ENCODE measurements at places on chromosomes 6 and 20.

GRCh38 chr6:140436023-140436811 lies 1061.8 kb upstream of the CITED2 start:
- DNase-seq, result no peak

DNA sequence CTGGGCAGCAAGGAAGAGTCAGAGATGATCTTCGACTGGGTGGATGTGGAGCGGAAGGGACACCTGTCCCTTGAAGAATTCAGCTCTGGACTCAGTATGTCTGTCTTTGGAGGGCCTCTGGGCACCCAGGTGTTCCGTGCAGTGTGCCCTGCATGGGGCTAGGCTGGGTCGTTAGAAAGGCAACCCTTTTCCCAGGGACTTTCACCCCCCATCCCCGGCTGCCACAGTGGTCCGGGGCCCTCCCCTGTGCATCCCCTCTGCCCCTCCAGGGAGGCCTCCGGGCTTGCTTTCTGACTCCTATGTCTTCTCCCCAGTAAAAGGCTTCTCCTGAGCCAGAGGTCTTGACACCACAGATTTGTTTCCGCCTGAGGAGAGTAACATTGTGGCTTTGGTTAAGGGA lies 16.2 kb downstream of the RAB44 start:
- no peak for DNase-seq

DNA sequence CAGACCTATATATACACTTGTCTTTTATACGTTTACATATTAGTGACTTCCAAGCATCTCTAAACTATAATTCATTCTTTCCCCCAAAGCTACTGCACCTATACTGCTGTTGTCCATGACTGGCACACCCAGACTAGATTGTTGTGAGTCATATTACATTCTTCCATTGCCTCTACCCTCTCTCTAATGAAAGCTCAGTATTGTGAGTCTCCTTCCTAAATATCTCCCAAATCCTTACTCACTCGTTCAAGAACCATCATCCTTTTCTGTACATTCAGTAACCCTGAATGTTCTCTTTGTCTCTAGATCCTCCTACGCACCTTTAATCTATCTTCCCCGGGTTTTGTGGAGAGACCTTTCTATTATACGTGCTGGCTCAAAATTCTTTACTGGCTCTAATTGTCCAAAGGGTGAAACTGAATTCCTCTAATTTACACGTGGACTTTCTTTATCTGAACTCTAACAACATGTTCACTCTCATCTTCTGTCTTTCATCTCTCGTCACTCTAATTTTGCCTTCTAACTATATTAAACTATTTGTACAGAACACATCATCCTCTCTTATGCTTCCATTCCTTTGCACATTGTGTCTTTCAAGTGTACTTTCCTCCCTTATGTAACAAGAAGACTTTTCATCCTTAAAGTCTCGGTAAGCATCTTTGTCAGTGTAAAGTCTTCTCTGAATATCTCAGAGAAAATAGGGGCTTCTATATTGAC lies 109.3 kb downstream of the IBTK start:
- no peak for DNase-seq

DNA sequence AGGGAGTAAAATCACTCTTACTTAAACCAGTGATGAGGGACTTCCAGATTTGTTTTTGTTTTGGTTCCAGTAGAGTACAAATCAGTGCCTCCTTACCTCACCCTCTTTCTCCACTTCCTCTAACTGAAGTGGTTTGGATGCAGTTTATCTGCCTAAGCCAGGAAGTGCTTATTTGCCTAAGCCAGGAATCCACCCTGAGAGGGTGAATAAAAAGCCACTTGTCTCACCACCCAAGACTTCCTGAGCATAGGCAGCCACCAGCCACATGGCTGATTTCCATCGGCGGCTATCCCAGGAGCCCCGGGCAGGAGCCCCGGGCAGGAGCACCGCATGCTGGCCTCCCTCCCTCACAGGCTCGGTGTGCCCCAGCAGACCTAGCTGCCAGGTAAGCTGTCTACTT lies 12.0 kb downstream of the LRP11 start:
- DNase-seq, result no peak

- no peak for DNase-seq
Observed at GRCh38 chr6:5014072-5014561, 10.3 kb upstream of the RPP40 start.

DNA sequence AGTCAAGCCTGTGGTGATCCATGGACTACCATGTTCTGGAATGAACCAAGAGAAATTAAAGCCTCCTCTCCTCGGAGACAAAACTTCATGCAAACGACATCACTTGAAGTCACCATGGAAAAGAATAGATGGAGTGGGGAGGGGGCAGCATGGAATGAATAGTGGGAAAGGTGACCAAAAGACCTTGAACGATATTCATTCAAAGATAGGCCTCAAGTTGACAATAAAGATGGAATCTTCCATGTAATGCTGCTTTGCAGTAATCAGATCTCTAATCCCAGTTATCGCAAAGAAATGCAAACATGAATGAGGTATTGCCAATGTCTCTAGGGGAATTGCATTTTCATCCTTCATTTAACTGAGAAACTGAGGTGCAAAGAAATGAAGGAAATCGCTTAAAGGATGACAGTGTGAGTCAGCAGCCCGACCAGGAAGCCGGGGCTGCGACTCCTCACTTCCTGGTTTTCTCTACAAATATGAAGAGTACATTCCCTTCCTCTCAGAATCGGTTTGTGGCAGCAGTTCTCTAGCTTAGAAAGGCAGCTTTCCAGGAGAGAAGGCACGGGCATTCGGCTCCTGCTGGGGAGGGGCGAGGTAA lies 65.6 kb upstream of the RREB1 start:
- no peak for DNase-seq

DNA sequence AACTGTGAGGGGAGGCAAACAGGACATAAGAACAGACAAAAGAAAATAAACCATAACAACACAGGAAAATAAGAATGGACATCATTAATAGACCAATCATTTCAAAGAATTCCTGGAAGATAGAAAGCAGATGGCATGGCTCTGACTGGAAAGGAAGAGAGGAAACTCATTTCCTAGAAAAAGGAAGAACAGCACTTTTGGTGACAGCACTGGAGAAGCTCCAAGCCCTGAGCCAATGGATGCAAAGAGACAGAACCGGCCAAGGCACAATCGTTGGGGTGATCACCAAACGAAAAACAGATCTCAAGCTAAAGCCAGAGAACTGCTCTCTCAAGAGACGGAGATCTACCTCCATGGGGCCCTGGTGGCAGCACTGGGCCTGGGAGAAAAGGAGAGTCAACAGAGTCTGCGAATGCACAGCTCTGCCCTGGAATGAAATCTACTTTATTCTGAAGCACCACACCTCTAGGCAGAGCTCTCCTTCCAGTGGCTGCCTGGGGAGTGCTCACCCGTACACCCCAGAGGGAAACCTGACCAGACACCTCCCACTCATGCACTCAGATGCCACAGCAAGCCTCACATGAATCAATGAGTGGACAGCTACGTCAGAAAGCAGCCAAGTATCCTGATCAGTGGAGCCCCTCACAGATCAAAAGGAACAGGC lies 24.2 kb downstream of the KIAA0319 start:
- DNase-seq, result no peak

DNA sequence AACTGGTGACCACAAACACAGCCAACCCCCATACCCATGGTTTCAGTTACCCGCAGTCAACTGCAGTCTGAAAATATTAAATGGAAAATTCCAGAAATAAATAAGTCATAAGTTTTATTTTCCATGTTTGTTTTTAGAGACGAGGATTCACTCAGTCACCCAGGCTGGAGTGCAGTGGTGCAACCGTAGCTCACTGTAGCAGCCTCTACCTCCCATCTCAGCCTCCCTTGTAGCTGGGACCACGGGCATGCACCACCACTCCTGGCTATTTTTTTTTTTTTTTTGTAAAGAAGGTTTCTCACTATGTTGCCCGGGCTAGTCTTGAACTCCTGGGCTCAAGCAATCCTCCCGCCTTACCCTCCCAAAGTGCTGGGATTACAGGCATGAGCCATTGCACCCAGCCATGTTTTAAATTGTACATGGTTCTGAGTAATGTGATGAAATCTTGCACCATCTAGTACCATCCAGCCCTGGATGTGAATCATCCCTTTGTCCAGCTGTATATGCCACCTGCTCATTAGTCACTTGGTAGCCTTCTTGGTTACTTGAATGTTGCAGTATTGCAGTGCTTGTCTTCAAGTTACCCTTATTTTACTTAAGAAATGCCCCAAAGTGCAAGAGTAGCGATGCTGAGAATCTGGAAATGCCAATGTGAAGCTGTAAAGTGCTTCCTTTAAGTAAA lies 14.5 kb downstream of the CSNK2A1 start:
- DNase-seq, result no peak

GRCh38 chr6:47792216-47792733 lies 10.4 kb downstream of the OPN5 start:
- DNase-seq, result no peak

- no peak for DNase-seq
Observed at GRCh38 chr6:87040729-87041128, 54.2 kb downstream of the CGA start.

DNA sequence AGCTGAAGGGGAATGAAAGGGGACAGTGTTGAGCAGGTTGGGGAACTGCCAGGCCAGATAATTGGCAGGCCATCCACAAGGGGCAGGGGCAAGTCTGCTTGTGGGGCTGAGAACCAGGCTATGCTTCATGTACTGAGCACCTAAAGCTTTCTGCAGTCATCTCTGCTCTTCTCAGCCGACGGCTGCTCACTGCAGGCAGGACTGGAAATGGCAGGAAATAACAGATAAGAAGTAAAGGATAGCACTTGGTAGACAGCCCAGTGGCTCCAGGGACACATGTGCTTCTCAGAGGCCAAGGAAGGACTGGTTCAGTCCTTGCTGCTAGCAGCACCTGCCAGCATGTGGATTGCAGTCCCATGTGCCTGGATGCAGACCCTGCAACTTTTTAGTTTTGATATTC lies 89.8 kb downstream of the CD164 start:
- DNase-seq, result no peak

DNA sequence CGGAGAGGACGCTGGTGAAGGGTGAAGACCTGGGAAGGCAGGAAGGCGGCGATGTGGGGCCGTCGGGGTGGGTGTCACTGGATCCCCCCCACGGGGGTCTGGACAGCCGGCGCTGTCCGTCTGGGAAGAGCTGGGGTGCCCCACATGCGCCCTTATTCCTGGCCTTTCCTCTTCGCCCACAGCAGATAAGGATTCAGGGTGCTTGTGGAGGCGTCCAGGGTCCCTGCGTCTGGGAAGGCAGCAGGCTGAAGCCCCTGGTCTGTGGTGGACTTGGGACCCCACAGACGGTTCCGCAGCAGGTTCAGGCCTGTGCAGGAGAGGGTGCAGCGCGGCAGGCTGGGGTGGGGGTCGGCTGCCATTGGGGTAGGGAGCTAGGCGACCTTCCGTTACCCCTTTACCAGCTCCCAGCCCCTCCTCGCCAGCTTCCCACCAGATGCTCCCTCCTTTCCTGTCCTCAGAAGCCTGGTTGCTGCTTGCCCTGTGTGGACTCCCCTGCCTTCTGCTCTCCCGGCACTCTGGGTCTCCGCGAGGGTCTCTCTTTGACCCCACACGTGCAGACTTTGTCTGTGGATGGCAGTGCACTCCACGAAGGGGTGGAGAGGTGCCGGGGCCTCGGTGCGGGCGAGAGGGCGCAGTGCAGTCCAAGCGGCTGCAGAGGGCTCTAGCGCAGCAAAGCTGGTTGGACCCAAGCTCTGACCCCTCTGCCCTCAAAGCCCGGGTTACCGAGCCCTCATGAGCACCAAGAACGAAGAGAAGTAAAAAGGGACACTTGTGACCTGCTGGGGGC lies 2.1 kb upstream of the GATA5 start:
- DNase-seq, result no peak

- no peak for DNase-seq
Observed at GRCh38 chr6:43793875-43794242, 23.8 kb downstream of the VEGFA start.

GRCh38 chr20:11159728-11160127 lies 485.9 kb upstream of the JAG1 start:
- no peak for DNase-seq

DNA sequence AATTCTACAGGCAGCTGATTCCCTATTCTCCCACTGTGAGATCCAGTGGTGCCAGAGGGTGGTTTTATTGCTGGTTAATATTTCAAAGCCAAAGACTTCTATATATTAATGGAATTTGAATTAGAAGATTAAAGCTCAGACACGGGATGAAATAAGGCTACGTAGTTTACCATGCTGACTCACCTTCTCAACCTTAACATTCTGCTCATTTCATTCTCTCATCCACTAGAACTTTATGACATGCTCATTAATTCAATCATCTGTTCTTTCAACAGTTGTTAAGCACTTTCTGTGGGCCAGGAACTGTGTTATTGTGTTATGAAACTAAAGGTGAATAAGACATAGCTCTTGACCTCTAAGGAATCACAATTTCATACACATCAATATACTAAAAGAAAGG lies 456.9 kb upstream of the MAP3K7 start:
- DNase-seq, result no peak

- DNase-seq, result no peak
Observed at GRCh38 chr6:43766500-43766853, 3.5 kb upstream of the VEGFA start.

- no peak for DNase-seq
Observed at GRCh38 chr20:38812709-38813573, 7.4 kb downstream of the PPP1R16B start.

DNA sequence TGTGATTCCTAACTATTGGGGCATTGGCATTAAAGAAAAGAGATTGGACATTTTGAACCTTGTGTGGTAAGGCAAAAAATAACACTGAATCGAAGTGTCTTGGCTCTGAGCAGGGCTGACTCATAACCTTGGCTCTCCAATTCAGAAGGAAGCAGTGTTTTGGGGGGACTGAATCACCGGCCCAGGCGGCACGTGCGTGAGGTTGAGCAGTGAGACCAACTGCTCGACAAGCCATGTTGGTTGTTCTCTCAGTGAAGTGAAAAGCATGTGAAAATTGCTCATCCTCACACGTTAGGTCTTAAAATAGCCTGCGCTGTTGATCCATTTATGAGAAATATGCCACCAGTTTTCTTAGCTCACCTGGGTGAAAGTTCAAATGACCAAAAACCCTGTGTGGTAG lies 137.8 kb upstream of the SPACA1 start:
- DNase-seq, result no peak

DNA sequence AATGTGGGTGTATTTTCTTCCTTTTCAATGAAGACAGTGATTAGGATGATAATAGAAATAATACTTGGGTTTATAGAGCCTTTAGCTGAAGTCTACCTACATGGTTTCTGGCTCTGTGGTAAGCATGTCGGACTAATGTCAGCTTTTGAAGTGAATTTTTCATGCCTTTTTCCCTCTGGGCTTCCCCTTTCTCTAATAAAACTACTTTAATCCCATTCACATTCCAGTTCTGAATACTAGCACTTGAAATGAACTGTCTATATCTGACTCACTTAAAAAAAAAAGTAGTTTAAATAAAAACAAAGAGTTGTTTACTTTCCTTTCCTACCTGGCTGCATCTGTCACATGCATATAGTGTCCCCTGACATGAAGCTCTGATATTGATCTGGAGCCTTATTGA lies 545.9 kb upstream of the FLRT3 start:
- no peak for DNase-seq
